ENCODE measurements at places on chromosomes 11 and 22. TPM values are rescaled to one million over a fixed set of nuclear protein-coding genes. Genes with fewer than 3 reads are reported as not detected.

FGF19 gene
- 10.3 TPM for total RNA-seq

ASCL2 gene
- not detected for total RNA-seq

DNA sequence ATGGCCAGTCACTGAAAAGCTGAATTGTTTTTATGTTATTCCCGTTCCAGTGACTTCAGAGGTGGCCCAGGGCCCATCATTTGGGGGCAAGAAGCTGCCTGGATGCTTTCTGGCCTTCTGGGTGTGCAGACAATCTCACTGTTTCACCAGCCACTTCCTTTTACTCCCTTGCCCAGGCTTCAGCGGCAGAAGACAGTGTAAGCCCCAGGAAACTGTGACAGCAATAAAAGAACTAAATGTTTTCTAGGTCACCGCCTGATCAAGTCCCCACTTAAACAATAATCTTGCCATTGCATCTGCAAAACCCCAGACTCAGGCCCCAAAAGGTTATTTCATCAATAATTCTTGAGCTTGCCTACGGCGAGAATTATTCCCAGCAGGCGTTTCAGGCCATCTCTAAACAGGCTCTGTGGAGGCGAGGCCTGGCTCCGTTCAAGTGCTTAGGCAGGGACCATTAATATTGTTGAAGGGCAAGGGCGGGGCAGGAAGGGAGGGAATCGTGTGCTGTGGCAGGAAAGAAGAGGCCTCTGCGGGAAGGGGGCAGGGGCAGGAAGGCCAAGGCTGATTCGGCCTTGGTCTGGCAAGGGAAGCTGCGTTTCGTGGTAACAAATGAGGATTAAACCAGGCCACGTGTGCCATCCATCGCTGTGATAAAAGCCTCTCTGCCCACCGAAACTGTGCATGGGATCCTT lies 252.3 kb downstream of the KIRREL3 start:
- DNase-seq: no peak
- no peaks in the 10 kb centered on the region for H3K4me1 ChIP-seq
- no peaks in the 10 kb centered on the region for H3K27me3 ChIP-seq
- H3K27ac ChIP-seq: no peak overlapping the region
- no peak overlapping the region for H3K4me3 ChIP-seq

ZBTB16 gene
- not detected for total RNA-seq

Data from SJSA1 (cell line).